ENCODE measurements at places on chromosomes 7 and 10.

DNA sequence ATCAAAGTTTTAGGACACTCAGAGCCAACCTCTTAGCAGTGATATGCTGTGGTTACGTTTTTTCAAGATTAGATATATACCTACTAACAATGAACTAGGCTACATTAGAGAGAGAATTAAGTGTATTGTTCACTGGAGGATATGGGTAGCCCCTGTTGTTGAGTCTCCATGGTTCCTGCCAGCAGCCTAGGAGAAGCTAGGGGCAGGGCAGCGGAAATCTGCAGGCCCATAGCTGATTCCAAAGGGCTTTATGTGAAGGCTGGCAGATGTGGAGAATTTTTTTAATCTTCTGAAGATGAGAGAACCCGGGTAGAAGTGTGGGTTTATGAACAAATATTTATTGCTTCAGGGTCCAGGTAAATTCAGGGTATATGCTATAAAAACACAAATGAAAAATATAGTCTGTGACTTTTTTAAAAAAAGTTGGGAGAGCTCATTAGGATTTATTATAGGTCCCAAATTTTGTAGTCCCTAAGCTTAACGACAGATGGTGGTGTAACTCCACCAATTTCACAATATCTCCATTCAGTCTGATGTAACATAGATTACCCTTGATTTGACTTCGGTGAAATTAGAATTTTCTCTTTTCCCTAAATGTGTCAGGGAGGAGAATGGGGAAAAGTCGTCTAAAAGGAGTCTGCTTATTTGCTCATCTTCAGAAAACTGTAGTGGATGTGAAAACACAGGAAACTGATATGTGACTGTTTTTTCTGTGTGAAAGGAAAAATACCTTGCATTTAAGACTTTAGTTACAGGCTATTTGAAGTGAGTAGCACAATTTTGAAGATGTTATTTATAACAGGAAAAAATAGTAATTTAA, 163.0 kb upstream of the PPP1R3A start:
- peak; percentile 85 for DNase-seq

DNA sequence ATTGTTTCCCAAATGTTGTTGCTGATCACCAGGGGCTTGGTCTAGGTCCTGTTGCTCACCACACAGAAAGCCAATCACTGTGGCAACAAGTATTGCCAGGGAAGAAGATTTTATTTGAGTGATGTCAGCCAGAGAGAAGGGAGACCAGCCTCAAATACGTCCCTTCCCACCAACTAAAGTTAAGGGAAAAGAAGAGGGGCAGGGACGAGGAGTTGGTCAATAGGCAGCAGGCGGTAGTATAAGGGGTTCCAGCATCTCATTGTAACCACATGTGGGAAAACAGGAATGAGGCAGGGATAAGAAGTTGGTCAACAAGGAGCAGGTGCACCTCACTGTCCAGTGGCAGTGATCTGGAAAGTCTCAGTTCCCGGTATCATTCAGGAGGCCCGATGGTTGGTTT, 138.9 kb upstream of the KCNMA1 start:
- peak; percentile 38 for DNase-seq

GRCh38 chr7:41912851-41913567, 210.1 kb upstream of the INHBA start:
- DNase-seq: no peak

GRCh38 chr7:149624419-149625339, 127.1 kb upstream of the ZNF746 start:
- peak; percentile 99 for DNase-seq

GRCh38 chr10:76488602-76489001, 1057.2 kb downstream of the LRMDA start:
- DNase-seq: no peak

DNA sequence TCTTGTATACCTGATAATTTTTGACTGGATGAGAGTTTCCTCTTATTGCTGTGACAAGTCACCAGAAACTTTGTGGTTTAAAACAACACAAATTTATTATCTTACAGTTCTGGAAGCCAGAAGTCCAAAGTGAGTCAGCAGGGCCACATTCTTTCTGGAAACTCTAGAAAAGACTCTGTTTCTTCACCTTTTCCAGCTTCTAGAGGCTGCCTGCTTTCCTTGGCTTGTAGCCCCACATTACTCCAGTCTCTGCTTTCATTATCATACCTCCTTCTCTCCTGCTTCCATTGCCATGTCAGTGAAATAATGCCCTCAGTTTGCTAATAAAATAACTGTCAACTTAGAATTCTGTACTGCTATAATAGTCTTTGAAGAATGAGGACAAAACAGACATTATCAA, 65.3 kb downstream of the VCL start:
- DNase-seq: no peak

DNA sequence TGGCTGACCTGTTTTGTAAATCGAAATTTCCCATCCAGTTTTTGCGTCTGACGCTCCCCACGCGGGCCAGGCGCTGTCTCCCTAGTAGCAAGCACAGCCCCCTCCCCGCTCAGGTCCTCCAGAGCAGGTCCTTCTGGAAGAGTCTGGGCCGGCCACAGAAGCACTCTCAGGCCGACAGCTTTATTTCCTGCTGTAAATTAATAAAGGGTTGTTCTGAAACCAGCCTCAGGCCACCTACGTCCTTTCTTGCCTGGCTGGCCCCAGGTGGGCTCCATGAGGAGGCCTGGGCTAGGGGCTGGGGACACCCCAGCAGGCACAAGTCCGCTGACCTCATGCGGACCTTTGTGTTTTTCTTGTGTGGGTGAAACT, 35.2 kb downstream of the CAMK2B start:
- no peak for DNase-seq

GRCh38 chr10:20647756-20648155, 249.4 kb downstream of the NEBL start:
- DNase-seq: no peak

- DNase-seq: no peak
Measured at GRCh38 chr10:12299222-12299965, 50.0 kb upstream of the CAMK1D start.

GRCh38 chr10:98006266-98006665, 24.2 kb downstream of the CRTAC1 start:
- DNase-seq: peak; percentile 73

DNA sequence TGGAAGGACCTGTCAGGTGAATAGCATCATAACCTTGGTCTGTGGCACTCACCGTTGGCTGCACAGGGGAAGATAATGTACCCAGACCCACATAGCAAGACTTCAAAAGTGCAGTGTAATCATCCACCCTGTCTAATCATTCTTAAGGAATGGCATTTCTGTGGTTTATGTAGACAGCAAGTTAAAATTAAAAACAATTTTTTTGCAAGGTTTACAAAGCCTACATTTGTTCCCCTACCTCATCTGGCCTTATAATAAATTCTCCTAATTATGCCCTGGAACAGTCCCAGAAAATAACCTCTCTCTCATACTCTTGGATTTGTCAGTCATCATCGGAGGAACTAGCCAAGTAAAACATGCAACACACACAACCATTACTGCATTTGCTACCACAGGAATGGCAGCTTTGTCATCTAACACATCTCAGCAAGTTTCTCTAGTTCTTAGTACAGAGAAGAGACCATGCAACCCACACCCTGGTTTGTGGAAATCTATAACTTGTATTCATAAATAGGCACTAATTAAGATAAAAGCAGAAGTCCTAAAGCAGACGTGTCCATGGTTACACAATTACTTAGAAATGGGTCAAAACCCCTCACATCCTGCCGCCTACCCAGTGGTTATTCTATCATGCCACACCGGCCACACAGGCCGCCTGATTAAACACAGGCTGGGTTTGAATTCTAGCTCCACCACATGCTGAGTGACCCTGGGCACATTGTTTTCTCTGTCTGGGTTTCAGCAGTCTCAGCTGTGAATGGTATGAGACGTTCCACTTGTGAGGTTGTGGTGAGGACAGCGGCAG, 19.1 kb downstream of the ABLIM1 start:
- DNase-seq: no peak

- no peak for DNase-seq
Measured at GRCh38 chr7:95960706-95961244, 188.4 kb downstream of the DYNC1I1 start.

GRCh38 chr7:66189695-66190503, 15.2 kb upstream of the TPST1 start:
- DNase-seq: no peak

GRCh38 chr10:48805848-48806247, 121.2 kb downstream of the WDFY4 start:
- no peak for DNase-seq

- no peak for DNase-seq
Measured at GRCh38 chr7:151819866-151820265, 57.0 kb downstream of the PRKAG2 start.

DNA sequence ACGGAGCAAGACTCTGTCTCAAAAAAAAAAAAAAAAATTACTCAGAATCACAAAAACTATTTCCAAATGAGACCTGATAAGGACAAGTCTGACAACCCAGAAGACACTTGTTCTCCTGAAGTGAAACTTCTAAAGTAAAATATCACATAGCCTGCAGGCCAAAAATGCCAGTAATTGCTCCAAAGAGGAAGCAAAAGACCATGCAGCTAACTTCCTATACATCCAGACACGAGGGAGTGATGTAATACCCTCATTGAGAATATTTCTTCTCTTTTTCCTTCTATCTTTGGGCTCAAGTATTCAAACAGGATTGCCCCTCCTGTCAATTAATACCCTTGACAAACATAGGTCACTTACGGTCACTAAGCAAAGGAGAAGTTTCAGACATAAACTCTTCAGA, 31.2 kb downstream of the ARMH3 start:
- DNase-seq: no peak

- no peak for DNase-seq
Measured at GRCh38 chr10:47421057-47421952, 37.2 kb upstream of the ZNF488 start.

GRCh38 chr7:3517344-3517743, 216.3 kb downstream of the SDK1 start:
- no peak for DNase-seq

DNA sequence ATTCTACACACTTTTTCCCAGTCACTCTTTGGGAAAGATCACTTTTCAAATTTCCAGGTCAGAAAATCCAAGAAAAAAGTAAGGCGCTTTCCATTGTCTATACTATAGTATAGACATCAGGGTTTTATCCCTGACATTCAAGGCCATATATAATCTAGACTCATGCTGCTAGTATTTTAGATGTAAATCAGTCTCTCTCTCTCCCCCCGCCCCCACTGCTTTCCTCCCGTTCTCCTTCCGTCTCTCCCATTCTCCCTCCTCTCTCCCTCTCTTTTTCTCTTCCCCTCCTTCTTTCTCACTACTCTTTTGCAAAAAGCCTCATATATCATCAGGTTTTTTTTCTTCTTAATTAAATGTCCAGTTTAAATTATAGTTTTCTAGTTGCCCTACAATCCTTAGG, 154.8 kb downstream of the PHF14 start:
- DNase-seq: no peak

- DNase-seq: no peak
Measured at GRCh38 chr10:48638739-48639527, 34.1 kb upstream of the ARHGAP22 start.

DNA sequence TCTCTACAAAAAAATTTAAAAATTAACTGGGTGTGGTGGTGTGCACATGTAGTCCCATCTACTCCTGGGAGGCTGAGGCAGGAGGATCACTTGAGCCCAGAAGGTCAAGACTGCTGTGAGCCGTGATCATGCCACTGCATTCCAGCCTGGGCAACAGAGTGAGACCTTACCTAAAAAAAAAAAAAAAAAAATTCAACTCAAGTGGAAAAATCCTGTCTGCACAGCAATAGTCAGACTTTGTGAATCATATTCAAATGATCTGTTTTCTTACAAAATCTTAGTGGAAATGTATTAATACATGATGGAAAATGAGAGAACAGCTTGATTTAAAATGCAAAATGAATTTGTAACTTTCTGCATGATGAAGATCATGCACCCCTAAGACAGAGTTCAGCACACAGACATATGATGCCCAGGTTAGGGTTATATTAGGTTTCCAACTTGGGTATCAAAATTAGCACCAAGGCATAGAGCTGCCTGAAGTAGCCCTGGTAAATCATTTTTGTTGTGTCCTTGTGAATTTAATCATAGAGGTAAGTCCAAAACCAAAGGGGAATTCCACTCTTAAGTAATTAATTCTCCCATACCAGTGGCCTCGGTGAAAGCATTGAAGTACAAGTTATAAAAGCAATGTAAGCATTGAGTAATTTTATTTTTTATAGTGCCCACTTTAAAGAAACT, 93.8 kb downstream of the ADD3 start:
- DNase-seq: no peak

DNA sequence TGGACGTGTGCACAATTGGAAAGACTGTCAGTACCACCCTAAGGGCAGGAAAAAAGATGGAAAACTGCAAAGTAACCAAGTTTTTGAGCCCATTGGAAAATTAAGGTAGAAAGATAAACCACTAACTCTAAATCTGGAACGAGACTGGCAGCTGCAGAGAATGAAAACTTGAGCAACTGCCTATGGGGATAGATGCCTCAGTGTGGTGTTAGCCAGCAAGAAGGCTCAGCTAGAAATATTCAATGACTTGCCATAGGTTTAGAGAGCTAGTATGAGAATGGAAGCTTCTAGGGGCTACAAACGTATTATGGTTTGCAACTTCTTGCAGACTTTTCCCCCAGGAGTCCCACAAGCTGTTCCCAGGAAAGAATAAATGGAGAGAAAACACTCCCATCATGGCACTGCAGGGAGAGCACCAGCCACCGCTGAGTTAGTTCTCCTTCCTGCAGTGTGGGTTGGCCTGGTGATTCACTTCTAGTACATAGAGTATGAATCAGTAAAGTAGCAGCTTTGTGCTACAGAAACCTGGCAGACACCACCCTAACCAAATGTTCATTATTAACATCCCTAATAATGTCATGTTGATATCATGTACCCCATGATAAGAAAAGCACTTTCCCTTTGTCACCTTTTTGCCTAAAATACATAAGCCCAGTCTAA, 372.4 kb upstream of the VWC2 start:
- no peak for DNase-seq

DNA sequence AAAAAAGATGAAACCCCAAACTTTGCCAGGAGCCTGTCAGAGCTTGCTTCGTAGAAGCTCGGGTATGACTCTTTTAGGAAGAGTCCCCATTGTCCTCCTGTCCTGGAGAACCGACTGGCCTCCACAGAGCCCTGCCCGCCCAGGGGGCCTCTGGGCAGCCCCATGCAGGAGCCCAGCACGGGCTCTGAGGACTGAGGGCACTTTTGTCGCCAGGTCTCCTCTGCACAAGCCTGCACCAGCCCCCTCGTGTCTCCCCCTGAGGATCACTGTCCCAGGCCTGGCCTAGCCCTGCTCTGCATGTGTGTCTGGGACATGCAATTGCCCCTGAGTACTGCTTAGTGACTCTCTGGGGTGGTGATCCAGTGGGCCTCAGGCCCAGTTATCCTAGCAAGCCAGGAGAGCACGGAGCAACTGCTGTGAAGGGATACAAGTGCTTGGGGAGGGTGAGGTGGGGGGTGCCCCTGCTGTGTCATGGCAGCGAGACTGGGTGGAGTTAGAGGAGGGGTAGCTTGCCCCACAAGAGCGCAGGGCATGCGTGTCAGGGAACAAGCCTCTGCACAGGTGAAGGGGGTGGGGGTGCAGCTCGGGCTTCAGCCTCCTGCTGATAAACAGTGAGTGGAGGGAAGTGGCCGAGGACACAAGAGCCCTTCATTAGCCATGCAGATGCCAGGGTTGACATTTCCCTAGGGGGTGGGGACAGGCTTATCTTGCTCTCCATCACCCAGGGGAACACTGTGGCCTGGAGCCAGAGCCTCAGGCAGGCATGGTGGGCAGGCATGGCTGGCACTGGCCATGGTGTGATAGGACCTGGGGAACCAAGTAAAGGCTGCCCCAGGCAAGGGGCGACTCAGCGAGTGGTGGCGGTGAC, 143.4 kb downstream of the C10orf105 start:
- no peak for DNase-seq

- peak; percentile 60 for DNase-seq
Measured at GRCh38 chr10:74177140-74177677, 26.2 kb downstream of the ADK start.
